OCI-LY7 (cell line): ENCODE measurements at places on chromosomes 7 and 10.
A peak's percentile ranks its signal among the peaks of the same experiment; 100 is the strongest.

DNA sequence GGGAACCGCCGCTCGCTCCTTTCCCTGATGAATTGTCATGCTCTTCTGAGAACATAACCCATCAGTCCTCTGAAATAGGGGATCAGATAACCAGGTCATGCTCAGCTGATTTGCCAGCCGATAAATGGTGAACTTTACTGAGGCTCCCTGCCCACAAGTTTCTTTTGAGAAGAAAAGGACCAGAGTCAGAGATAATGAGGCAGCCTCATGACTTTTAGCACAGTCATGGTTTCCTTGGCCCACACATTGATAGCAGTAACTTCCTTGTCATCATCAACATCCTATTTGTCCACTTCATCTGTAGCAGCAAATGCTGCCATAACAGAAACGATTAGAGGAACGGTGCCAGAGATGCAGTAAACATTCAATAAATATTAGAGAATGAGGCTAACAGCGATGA lies 509.0 kb downstream of the GATA3 start:
- no peak for DNase-seq

- no peak for DNase-seq
Observed at GRCh38 chr10:17076626-17077345, 52.8 kb downstream of the CUBN start.

DNA sequence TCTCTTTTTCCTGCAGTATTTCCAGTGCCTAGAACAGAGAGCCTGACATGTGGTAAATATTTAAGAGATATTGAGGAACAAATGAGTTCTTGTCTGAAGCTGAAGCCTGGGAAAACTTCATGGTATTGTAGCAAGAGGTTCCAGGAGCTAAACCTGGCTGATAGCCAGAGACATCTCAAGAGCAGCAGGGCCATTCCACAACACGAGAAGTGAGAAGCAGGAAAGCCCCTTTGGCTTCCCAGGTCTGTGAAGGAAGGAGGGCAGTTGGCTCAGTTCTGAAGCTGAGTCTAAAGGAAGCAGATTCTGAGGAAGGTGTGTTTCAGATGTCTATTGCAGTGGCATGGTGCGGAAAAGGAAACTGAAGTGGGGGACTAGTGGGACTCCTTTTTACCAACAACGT lies 63.8 kb upstream of the FAM204A start:
- no peak for DNase-seq

DNA sequence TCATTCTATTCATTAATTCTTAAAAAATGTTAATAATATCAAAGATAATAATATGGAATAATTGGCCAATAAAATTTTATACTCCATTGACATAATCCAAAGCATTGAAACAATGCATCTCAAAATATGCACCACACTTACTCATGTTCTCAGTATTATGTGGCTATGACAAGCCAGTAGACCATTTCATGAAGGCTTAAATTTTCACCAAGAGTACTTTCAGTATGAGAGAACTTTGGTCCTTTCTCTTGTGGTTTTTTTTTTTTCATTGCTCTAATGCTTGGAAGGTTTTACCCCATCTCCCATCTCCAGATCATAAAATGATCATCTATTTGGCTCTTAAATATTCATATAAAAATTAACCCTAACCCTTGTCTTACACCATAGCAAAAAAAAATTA lies 45.5 kb upstream of the TMEM140 start:
- DNase-seq: no peak

- no peak for DNase-seq
Observed at GRCh38 chr7:79320741-79321473, 132.6 kb downstream of the MAGI2 start.

- DNase-seq: no peak
Observed at GRCh38 chr10:97203220-97203619, 17.5 kb upstream of the SLIT1 start.

DNA sequence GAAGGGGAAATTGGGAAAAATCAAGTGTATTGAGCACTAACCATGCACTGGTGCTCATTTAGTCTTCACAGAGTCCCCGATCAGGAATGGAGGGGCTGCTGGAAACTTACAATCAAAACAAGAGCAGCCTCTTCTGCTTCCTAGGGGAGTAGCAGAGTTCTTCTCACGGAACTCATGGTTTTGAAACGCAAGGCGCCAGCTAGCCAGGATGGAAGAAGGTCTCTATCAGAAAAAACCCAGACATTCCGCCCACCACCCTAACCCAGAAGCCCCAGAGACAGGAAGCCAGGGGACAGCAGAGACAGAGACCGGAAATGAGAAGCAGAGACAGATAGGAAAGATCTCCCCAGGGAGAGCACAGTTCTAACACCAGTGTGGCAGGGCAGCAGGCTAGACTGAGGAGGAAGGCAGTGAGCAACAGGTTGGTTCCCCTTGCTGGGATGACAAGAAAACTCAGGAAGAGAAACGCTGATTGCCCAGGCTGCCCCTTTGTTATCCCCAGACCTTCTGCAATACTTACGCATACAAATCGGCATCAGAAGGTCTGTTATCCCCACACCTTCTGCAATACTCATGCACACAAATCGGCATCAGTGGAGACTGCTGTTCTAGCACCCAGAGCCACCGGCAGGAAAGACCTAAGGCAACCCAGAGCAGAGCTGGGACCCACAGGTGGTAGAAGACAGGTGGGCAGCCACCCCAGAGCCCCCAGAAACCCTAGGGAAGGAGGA lies 99.2 kb downstream of the CPXM2 start:
- DNase-seq: no peak

DNA sequence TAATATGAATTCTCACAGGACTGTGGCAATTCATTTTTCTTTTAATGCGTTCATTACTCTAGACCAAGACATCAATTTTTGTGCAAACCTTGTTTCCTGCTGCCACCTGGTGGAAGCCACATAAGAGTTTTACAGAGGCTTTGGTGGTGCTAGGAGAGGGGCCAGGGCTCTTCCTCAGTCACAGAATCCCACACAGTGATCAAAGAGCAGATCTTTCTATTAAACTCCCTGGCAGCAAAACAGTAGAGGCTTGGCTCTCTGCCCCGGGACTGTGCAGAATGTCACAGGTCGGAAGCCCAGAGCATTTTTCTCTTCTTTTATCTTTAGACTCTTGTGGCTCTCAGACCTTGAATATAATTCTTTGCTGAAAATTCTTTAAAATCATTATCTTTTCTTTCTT lies 506.4 kb upstream of the C7orf33 start:
- peak; percentile 36 for DNase-seq

- no peak for DNase-seq
Observed at GRCh38 chr10:71159892-71160291, 52.5 kb upstream of the UNC5B start.

DNA sequence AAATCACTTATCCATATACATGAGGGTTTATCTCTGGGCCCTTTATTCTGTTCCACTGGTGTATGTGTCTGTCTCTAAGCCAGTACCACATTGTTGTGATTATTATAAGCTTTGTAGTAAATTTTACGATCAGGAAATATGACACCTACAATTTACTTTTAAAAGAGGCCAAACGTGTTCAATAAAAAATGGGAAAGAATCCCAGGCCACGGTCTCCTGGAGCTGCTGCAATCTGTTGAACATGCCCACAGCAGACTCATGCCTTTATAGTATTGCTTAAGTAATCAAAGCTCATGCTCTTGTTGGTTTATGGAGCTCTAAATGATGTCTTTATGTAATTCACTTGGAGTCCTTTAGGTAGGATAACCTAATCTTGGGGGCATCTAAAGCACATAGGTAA lies 273.0 kb downstream of the ZMYND11 start:
- no peak for DNase-seq

GRCh38 chr7:24851786-24852185 lies 94.5 kb upstream of the GSDME start:
- no peak for DNase-seq

GRCh38 chr7:152419473-152420429 lies 16.1 kb downstream of the KMT2C start:
- no peak for DNase-seq

DNA sequence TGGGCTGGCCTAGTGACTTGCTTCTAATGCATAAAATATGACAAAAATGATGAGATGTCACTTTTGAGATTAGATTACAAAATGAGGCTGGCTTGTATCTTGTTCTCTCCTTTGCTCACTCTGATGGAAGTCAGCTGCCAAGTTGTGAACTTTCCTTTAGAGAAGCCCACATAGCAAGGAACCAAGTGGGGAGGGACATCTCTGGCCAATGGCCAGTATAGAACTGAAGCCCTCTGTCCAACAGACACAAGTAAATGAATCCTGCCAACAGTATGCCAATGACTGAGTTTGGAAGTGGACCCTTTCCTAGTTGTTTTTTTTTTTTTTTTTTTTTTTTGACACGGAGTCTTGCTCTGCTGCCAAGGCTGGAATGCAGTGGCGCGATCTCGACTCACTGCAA lies 3.3 kb downstream of the ZC3HC1 start:
- no peak for DNase-seq
